ENCODE measurements at places on chromosomes 1 and 21.

GRCh38 chr1:168084396-168085231 lies 52.1 kb downstream of the GPR161 start:
- peak; percentile 37 for DNase-seq

GRCh38 chr1:93605026-93605568 lies 76.5 kb downstream of the BCAR3 start:
- DNase-seq, result no peak

DNA sequence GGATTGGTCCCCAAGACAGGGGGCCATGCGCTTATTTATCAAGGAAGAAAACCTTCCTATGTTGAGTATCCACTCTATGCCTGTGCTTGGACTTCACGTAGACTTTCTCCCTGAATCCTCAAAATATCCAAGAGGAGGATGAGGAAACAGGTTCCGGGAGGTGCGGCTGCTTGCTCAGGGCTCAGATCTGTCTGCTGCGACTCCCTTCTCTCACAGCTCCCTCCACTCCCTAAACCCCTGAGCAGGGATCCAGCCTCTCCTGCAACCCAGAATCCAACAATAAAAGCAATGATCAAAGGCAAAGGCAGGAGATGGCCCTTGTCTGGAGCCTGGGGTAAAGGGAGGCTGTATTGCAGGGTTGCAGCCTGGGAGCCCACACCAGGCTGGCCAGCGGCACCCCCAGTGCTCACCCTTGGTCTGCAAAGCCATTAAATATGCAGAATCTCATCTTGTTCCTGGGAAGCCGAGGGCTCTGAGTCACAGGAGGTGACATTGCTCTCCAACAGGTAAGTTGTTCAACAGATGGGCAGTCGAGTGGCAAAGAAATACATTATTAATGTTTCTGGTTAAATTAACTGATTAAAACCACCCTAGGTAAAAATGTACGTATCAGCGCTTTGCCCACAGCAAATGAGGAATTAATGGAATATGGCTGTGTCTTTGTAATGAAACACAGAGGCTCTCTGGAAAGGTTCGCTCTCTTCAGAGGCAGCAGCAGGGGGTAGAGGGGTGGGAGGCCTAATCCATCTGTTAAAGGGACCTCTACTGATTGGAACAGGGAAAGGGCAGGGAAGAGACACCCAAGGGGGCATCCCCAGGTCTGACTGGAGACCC lies 111.5 kb downstream of the GRIK3 start:
- DNase-seq, result no peak

DNA sequence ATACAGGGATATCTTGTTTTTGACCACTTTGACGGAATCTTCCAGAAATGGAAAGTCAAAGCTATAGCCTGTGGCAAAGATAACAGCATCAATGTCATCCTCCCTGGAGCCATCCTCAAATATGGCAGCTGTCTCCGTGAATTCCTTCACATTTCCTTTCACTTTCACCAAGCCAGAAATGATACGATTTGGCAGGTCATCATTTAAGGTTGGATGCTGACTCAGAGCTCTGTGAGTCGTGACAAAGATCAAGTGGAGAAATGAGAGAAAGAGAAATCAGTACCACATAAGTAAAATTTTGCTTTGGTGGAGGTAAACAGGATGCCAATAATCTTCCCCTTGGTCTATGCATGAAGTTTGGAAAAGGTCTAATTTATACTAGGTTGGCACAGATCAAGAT lies 23.9 kb downstream of the FMO5 start:
- DNase-seq, result peak; percentile 10

DNA sequence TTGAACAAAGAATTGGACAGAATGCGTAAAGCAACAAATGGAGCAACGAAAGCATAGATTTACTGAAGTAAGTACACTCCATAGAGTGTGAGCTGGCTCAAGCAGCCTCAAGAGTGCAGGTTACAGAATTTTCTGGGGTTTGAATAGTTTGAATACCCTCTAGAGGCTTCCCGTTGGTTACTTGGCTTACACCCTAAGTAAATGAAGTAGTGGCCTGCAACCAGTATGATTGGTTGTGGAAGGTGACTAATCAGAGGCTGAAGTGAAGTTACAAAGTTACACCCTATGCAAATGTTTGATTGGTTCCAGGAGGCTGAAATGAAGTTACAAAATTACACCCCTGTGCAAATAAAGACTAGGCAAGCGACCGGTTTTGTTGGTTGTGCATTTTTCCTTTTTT lies 10.9 kb downstream of the TCEANC2 start:
- DNase-seq, result no peak

DNA sequence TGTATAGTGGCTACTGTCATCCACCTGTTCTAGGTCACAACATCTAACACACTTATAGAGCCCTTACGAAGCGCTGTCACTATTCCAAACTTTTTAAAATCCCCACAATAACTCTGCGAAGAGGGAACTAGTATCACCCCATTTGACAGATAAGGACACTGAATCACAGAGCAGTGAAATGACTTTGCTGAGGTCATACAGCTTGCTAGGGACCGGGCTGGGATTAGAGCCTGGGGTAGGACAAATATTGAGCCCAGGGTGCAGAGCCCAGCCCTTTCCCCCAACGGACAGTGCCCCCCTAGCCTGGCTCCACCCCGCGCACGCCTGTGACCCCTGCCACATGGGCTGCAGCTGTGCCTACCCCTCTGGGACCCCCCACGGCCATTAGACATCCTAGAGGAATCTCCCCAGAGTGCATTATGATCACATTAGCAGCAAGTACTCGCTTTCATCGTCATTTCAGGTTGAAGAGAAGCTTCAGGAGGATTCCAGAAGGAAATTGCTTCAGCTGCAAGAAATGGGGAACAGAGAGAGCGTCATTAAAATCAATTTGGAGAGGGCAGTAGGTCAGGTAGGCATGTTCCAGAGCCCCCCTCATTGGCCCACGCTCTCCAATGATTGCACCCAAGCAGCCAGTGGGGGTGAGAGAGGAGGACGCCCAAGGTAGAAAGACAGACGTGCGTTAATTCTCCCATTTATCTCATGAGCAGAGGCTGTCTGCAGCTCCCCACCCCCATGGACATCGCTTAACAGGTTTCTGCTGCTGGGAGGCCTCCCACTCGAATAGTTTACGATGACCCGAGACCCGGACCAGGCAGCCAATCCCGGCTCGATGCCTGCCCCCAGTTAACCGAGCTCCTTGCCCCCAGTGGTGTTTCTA lies 77.2 kb downstream of the FHAD1 start:
- DNase-seq, result peak; percentile 52

DNA sequence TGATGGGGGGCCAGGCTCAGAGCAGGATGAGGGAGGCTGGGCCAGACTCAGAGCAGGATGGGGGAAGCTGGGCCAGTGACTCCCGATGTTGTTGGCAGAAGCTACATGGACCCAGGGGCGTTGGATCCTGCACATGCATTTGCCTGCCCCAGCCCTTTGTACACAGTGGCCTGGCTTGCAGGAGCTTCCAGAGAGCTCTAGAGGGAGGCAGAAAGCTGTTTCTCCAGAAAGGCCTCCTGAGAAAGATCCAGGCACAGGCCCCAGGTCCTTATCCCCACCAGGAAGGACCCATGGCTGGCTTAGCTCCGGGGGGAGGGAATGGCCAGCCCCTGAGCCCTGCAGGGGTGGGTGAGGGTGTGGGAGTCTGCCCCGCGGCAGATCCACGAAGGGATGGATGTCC lies 106.6 kb upstream of the ACTRT2 start:
- DNase-seq, result no peak

DNA sequence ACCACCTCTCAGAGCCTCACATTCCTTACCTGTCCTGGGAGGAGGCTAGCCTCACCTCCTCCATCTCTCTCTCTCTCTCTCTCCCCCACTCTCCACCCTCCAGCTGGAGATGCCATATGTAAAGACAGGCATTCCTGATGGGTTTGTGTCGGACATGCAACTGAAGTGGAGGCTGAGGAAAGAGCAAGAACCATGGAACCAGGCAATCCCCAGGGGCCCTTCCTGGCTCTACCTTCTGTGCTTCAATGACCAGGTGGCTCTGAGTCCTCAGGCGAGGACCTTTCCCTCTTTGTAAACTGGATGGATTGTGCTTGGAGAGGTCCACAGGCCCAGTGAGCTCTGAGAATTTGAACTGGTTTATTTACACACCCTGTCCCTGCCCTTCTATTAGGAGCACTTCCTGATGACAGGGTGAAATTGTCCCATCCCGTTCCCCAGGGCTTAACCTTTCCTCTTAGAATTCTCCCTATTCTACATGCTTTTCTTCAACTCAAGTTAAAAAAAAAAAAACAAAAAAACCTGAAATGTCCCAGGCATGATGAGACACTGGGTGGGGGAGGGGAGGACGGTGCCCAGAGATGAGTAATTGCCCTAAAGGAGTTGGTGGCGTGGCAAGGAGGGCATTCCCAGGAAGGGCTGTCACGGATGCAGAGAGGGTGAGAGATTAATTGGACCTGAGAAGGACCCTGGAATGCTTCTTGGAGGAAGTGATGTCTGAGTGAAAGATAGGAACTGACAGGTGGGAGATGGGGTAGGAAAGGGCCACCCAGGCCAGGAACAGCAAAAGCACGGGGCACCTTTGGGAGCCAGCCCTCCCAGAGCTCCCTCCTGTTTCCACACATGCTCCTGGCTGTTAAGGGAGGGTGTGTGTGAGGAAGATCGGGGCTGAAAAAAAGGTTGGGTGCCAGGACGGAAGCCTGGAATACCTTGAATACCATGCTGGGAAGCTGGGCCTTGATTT lies 50.2 kb upstream of the WASF2 start:
- peak; percentile 63 for DNase-seq

DNA sequence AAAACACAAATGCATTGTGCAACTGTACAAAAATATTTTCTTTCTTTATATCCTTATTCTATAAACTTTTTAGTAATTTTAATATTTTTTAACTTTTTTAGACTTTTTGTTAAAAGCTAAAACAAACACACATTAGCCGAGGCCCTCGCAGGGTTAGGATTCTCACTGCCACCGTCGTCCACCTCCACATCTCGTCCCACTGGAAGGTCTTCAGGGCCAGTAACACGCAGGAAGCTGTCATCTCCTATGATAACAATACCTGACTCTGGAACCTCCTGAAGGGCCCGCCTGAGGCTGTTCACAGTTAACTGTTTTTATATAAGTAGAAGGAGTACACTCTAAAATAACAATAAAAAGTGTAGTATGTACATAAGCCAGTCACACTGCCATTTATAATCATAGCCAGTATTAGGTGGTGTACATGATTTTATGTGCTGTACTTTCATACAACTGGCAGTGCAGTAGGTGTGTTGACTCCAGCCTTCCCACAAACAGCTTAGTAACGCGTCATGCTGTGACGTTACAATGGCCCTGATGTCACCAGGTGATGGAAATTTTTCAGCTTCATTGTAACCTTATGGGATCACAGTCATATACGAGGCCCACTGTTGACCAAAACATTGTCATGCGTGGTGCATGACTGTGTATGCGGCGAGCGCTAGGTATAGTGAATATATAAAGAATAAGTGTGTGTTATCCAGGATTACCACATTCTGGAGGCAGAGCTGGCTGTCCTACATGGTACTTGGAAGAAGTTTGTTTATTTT lies 8.8 kb downstream of the TFF2 start:
- DNase-seq, result no peak

- DNase-seq, result peak; percentile 47
These were observed 40.3 kb downstream of the DIRAS3 start for GRCh38 chr1:68010090-68010489.

GRCh38 chr1:118254001-118254400 lies 69.0 kb upstream of the SPAG17 start:
- DNase-seq, result no peak

DNA sequence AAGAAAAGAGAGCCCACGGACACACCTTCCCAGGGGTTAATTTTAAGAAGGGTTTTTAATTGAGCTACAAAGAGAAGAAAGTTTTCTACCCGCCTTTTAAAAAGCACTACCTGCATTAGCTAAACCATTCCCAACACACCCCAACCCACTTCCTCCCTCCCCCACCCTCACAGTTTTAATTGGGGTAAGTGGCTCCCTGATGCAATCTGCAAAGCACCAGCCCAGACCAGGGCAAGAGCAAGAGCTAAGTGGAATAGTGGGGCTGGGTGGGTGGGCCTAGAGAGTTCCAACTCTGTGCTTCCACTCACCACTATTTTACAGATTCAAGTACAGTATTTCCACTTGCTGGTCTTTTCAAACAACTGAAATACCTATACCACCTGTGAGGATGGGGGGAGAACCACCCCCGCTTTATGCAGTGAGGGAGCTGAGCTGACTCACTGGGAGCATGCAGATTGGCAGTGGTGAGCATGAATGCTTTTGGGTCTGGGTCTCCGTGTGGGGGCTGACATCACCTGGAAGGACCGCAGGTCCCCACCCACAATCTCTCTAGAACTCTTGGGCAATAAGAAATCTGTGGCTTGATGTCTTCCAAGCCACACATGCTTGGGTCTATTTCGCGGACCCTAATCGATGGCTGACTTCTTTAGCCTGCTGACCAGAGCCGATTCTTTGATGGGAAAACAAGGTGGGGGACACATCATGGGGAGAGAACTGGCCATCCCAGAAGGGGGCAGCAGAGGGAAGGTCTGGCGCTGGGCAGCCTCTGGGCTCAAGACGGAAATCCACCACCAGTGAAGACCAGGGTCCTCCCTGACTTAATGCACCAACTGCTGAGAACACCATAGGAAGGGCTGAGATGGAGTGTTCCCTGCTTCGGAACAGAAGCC lies 95.5 kb downstream of the SSBP3 start:
- peak; percentile 37 for DNase-seq

DNA sequence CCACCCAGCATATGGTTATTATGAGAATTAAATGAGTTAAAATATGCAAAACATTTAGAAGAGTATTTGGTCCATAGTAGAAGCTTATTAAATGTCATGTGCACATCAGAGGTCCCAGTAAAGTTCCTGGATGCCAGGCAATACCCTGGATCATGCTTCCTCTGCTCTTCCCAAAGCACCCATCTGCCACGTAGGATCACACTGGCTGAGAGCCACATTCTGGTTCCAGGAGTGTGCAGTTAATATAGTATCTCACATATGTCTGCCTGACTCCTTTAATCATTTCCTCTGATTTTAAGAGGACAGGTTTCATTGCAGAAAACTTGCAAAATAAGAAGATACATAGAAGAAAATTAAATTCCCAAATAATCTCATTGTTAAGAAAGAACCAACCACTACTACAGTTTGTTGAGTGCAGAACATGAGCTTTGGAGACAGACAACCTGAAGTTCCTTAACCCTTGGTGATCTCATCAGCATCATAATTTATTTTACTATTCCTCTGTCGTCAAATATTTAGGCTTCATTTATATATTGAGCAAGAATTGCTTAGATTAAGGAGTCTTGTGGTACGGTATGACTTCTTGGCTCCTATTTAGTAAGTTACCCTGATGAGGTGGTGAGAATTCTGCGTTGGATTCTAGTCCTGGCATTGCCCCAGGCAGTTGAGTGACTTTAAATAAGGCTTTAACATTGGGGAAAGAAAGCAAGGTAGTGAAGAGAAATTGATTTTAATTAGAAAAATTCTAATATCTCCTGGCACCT lies 12.3 kb downstream of the SGIP1 start:
- DNase-seq, result no peak

- no peak for DNase-seq
These were observed at the start of gene LRRC7 for GRCh38 chr1:69567652-69568420. TSS of gene LRRC7 (plus strand) at chr1:69567922. CDS start at chr1:69568640, 718 bp downstream.

DNA sequence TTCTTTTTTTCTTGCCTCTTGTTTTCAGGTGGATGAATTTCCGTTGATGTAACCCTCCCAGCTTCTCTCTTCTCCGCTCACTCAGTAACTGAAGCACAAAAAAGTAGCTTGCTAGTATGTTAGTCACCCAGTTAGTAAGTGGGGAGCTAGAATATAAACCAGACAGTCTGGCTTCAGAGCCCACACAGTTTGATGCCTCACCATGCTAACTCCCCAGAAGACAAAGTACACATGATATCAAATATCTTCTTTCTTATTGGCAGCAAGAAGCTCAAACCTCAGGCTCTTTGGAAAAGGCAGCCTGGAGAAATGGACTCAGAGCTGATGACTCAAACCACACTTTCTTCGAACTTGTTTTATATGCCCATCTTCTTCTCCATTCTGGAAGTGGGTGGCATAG lies 187.5 kb upstream of the PLXNA2 start:
- peak; percentile 91 for DNase-seq

All from fibroblast of upper back skin (primary cell).